ENCODE measurements at places on chromosomes 5 and 9.

DNA sequence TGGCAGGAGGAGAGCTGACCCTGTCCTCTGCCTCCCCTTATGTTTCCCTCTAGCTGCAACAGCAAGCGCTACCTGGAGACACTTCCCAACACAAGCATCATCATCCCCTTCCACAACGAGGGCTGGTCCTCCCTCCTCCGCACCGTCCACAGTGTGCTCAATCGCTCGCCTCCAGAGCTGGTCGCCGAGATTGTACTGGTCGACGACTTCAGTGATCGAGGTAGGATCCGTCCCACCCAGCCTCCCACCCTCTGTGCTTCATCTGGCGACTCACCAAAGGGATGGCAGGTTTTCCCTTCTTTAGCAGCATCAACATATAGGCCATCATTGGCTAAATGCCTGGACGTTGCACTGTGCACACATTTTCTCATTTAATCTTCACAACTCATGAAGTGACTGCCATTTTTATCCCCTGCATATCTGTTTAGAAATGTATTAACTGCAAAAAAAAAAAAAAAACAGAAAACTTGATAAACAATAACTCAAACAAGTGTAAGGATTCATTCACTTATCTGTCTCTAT is 116.2 kb upstream of the SAP30L start:
- DNase-seq, result no peak

GRCh38 chr9:115855458-115856133 is 298.0 kb upstream of the PAPPA start:
- no peak for DNase-seq

GRCh38 chr5:10489810-10490426 is 48.2 kb downstream of the ROPN1L start:
- DNase-seq, result no peak

DNA sequence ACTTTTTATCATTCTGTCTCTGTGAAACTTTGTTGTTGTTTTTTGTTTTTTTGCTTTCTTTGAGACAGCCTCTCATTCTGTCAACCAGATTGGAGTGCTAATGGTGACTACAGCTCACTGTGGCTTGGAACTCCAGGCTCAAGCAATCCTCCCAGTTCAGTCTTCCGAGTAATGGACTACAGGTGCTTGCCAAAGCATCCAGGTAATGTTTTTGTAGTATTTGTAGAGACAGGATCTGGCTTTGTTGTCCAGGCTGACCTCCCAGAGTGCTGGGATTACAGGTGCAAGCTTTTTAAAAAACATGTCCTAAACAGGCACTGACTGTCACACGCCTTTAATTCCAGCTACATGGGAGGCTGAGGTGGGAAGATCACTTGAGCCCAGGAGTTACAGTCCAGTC is 235.1 kb downstream of the MEF2C start:
- DNase-seq, result no peak

GRCh38 chr9:90855208-90855902 is 53.7 kb downstream of the SYK start:
- DNase-seq, result no peak

DNA sequence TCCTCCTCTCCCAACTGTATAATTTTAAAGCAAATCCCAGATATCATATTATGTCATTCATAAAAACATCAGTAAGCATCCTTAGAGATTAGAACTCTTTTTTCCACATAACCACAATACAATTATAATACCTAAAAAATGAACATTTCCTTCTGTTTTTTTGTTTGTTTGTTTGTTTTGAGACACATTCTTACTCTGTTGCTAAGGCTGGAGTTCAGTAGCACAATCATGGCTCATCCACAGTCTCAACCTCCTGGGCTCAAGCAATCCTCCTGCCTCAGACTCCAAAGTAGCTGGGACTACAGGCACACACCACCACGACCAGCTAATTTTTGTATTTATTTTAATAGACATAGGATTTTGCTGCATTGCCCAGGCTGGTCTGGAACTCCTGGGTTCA is 8.0 kb downstream of the F2R start:
- no peak for DNase-seq

- peak; percentile 17 for DNase-seq
Measured at GRCh38 chr5:88251048-88251711, 17.5 kb downstream of the TMEM161B start.

- DNase-seq, result no peak
Measured at GRCh38 chr9:137445930-137446431, 4.8 kb upstream of the ENTPD8 start.

GRCh38 chr5:138543730-138544104 is 681 bp upstream of the ETF1 start:
- no peak for DNase-seq

- no peak for DNase-seq
Measured at GRCh38 chr5:87354496-87354895, 58.2 kb downstream of the CCNH start.

GRCh38 chr5:11007269-11007870 is 246.3 kb upstream of the DAP start:
- no peak for DNase-seq

DNA sequence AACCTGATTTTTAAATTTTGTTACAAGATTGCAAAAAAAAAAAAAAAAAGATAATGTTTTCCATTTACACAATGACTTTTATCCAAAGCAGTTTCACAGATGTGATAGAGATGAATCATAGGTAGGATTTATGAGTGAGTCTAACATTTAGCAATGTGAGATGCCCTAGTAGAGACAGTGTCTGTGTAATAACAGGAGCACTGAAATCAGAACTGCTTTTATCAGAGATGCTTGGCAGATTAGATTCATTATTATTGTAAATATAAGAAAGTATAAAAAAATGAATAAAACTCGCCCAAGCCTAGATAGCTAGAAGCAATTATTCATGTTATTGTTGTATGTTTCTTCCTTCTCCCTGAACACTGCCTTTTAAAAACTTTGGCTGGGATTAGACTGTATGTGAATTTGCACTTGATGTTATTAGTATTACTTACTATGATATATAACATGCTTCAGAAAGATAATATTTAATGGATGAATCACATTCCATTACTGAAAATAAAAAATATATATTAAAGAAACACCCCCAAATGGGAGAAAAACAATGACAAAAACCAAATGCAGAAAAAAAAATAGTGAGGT is 567.3 kb upstream of the KLF4 start:
- no peak for DNase-seq

- DNase-seq, result no peak
Measured at GRCh38 chr5:56154732-56155484, 78.2 kb downstream of the ANKRD55 start.

- no peak for DNase-seq
Measured at GRCh38 chr5:178340637-178341036, 108.0 kb upstream of the PHYKPL start.

DNA sequence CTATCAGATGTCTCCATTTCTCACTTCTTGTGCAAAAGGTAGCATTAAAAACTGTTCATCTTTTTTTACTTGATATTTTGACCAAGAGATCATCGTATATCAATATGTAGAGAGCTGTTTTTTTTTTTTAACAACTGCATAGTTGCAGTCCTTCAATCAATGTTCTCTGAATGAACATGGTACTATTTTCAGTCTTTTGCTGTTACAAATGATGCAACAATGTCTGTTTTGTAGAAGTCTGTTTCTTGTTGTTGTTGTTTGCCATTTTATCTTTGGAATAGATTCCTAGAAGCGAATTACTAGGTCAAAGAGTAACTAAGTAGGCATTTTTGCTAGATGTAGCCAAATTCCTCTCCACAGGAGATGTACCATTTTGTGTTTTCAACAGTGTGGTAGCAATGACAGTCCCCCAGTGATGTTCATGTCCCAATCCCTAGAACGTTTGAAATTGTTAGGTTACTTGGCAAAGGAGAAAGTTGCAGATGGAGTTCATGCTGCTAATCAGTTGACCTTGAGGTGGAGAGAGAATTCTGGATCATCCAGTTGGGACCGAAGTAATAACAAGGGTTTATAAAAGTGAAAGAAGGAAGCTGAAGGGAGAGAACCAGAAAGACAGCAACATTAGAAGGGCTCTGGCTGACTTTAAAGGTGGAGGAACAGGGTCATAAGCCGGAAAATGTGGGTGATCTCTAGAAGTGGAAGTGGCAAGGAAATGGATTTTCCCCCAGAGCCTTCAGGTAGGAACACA is 6.3 kb downstream of the MTREX start:
- no peak for DNase-seq

- peak; percentile 43 for DNase-seq
Measured at GRCh38 chr5:176611435-176611834, 1.5 kb upstream of the GPRIN1 start.

Measured in central memory CD4-positive, alpha-beta T cell (primary cell).